ENCODE measurements at places on chromosomes 7 and 10. TPM values are rescaled to one million over a fixed set of nuclear protein-coding genes. Genes with fewer than 3 reads are reported as not detected.
A peak's percentile ranks its signal among the peaks of the same experiment; 100 is the strongest.

The MBL2 gene
- not detected for total RNA-seq

The DYNC1I1 gene
- total RNA-seq = not detected

The SEMA3A gene
- 1.3 TPM for total RNA-seq

GRCh38 chr7:30694218-30694745 is 12.0 kb upstream of the CRHR2 start:
- DNase-seq = no peak

GRCh38 chr10:119483839-119484238 is 58.7 kb downstream of the RGS10 start:
- no peak for DNase-seq

DNA sequence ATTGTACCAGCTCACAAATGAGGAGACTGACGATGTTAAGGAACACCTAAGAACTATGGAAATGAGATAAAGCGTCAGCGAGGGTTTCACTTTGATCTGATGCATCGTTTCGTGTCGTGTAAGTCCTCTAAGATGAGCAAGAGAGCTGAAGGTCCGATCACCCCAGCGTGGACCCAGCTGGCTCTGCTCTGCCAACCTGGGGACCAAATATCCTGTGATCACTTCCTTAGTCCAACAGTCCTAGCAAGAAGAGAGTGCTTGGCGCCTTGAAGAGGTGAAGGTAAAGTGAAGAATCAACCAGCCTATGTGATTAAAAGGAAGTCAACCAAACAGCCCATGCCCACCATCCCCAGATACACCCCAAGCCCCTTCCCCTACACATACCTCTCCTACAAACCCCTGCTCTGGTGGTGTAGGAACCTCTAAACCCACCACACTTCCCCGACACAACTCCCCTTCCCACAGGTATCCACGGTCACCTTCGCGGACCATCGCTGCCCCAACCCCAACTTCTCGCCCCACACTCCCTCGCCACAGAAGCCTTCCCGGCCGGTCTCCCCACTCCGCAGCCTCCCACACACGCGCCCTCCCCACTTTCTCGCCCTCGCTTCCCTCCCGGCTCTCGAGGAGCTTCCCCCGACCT is 722 bp downstream of the UPF2 start:
- peak; percentile 37 for DNase-seq
